ENCODE measurements at places on chromosomes 7 and 10. TPM values are rescaled to one million over a fixed set of nuclear protein-coding genes. Genes with fewer than 3 reads are reported as not detected.

GRCh38 chr10:102312683-102313082 is 67.4 kb downstream of the GBF1 start:
- no peak overlapping the region for H3K4me3 ChIP-seq
- DNase-seq: no peak
- peaks cover 2% of the 10 kb centered on the region for H3K36me3 ChIP-seq
- no peaks in the 10 kb centered on the region for H3K27me3 ChIP-seq
- peak overlapping the region; percentile 54 for H3K27ac ChIP-seq

Gene SPAM1
- not detected for total RNA-seq

DNA sequence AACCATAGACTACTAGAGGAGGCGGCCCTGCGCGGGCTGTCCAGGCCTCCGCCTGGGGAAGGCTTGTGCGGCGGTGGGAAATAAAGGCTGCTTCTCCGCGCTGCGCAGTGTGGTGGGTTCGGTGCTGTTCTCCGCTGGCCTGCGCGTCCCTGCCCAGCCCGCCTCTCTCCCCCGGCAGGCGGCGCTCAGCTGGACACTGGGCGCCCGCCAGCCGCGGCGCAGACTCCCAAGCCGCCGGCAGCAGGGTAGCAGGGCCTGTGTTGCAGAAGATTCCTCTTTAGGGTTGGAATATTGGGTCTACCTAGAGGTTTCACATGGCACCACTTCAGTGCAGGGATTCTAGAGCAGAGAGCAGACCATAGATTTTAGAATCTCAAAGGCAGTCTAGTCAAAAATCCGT is 66.1 kb upstream of the ZPBP start:
- no peak overlapping the region for H3K27ac ChIP-seq
- no peaks in the 10 kb centered on the region for H3K4me1 ChIP-seq
- no peaks in the 10 kb centered on the region for H3K36me3 ChIP-seq
- DNase-seq: no peak
- H3K27me3 ChIP-seq: peaks cover 3% of the 10 kb centered on the region

DNA sequence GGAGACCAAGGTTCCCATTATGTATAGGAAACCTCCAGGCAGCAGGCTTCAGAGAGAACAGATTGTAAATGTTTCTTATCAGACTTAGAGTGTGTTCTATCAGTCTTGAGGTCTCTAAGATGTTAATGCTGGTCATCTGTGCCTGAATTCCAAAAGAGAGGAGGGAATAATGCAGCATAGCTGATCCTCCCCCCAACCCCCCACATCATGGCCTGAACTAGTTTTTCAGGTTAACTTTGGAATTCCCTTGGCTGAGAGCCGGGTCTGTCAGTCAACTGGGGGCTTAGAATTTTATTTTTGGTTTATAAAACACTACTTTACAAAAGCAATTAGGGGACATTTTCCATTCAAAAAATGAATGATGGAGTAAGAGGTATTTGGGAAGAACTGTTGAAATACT is 184.3 kb downstream of the NEBL start:
- DNase-seq: no peak
- H3K4me1 ChIP-seq: peaks cover 50% of the 10 kb centered on the region
- peaks cover 2% of the 10 kb centered on the region for H3K36me3 ChIP-seq
- H3K4me3 ChIP-seq: peak overlapping the region; percentile 9
- H3K27ac ChIP-seq: peak overlapping the region; percentile 78

DNA sequence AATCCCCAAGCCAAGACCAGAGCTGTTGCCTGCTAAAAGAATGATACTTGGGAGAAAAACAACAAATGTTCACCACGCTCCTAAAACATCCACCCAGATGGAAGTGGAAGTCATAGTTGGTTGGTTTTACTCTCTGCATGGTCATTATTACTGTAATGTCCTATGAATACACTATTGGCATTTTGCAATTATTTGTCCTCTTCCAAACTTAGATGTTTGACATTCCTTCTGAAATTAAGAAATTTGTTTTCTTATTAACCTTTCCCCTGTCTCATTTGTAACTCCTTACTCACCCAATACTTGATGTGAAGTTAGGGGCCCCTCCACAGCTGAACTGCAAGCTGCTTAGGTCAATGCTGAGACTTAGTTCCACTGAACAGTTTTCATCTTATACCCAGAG is 383.3 kb downstream of the INHBA start:
- DNase-seq: no peak
- H3K27ac ChIP-seq: no peak overlapping the region
- no peaks in the 10 kb centered on the region for H3K36me3 ChIP-seq
- no peaks in the 10 kb centered on the region for H3K4me1 ChIP-seq
- no peaks in the 10 kb centered on the region for H3K27me3 ChIP-seq
